Stimulated activated CD4-positive, alpha-beta T cell treated with anti-CD3 and anti-CD28 coated beads, TNF-alpha, amount 100 ng/mL, for 1 hour (primary cell): ENCODE measurements at places on chromosomes 6 and 20.

DNA sequence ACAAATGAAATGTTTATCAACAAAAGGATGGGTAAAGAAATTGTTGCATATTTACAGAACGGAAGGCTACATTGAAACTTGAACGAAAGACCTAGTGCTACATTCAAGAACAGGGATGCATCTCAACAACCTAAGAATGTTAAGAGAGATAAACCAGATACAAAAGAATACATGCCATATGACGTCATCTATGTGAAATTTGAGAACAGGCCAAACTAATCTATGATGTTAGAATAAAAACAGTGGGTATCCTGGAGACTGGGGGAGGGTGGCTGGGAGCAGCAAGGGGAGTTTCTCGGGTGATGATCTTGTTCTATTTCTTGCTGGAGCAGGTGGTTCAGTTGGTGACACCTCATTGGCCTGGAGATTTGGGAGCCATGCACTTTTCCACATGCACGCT is 81.5 kb downstream of the SULF2 start:
- DNase-seq: no peak

GRCh38 chr20:35669681-35670080 is 5.0 kb upstream of the CPNE1 start:
- DNase-seq: no peak

- no peak for DNase-seq
These were observed 571.5 kb downstream of the UTRN start for GRCh38 chr6:144856622-144857021.

DNA sequence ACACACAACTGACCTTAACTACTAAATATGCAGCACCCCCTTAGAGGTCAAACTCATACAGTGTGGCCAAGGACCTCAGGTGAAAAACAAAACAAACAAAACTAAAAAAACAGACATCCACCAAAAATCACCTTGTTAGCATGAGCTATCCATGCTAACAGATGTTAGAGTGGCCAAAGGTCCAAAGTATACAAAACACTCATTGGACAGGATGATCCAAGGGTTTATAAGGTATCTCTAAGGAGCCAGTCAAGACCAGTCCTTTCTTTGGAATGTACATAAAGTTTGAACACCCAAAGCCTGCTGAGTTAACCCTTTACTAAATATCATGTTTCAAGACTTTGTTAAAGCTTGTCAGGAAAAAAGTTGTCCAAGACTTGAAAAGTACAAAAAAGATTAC is 35.8 kb downstream of the THEMIS start:
- no peak for DNase-seq

DNA sequence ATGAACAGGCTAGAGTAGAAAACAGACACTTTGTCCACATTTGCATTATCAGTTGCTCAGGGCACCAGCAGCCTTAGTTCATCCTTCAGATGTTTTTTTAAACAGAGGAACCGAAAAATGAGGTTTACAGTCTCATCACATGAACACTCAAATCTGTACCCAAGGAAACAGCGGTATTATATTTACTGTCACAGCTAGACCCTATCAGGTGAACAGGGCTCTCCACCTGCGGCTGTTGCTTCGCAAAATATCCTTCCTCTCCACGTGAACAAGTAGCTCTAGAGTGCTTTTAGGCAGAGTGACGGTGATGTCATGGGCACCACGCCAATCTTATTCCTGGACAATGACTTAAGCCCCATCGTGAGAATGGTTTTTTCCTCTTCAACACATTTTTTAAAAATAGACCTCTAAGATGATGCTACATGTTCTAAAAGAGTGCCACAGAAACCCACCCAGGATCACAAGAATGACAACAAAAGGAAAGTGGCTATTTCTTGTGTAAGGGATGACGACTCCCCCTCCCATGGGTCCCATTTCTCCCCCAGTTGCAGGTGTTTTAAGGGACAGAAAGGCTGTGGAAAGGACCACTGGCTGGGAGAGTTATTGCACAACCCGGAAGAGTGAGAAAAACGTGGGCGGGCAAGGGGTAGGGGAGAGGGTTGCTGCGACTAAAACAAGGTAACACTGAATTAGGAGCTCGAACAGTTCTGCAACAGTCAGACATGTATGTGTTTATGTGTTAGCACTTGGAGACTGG is 77.7 kb downstream of the EFHC1 start:
- DNase-seq: no peak

DNA sequence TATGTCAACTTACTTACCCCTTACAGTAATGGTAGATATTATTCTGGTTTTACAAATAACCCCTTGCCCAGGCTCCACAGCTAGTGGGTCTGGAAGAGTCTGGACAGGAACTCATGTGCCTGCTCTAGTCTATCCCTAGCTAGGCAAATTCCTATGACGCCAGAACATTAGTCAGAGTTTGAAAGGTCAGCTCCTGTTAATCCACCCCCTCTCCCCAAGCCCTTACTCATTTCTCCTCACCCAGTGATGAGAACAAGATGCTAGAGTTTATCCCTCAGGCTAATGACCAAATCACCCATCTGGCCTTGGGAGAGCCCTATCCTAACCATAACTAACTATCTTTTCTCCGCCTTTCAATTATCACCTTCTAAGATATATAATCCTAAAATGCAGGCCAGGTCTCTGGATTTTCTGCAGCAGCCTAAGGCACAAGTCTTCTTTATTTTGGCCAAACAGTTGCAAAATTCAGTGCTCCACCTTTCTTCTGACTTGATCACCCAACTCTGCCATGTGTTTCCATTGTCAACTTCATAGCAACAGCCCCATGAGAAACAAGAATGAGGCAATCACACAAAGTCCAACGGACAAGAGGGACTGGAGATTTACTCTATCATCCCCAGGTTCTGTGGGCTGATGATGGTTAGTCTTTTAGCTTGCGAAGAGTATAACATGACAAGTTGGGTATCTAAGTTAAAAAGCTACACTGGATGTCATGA is 113.3 kb downstream of the TASP1 start:
- no peak for DNase-seq
